Camera-type eye (tissue), 1 donor: ENCODE measurements at places on chromosomes 7 and 10. TPM values are rescaled to one million over a fixed set of nuclear protein-coding genes. Genes with fewer than 3 reads are reported as not detected.

Gene PRSS37
- not detected for total RNA-seq

Gene C7orf33
- total RNA-seq, result 3.6 TPM

Gene CPN1
- total RNA-seq, result not detected

Gene CLDN3
- total RNA-seq, result 6.0 TPM

Gene CNPY1
- total RNA-seq, result not detected

Gene GIMAP4
- total RNA-seq, result 22.5 TPM
